Tibial nerve (tissue), 4 donors: ENCODE measurements at places on chromosomes 1 and 21. TPM values are rescaled to one million over a fixed set of nuclear protein-coding genes. Genes with fewer than 3 reads are reported as not detected.
A peak's percentile ranks its signal among the peaks of the same experiment; 100 is the strongest.

DNA sequence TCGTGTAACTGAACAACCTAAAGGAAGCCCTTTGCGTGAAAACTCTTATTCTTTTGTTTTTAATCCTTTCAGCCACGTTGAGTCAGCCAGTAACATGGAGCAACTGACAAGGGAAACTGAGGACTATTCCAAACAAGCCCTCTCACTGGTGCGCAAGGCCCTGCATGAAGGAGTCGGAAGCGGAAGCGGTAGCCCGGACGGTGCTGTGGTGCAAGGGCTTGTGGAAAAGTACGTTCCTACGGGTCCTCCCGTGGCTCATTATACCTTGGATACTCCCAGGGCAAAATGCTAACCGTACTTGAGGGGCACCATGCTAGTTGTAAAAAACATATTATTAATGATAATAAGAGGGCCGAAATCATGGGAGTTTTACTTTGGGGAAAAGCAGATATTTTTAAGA, 49.4 kb downstream of the LAMC2 start:
- DNase-seq: no peak

GRCh38 chr1:60126723-60127122, 53.2 kb upstream of the C1orf87 start:
- DNase-seq: no peak

DNA sequence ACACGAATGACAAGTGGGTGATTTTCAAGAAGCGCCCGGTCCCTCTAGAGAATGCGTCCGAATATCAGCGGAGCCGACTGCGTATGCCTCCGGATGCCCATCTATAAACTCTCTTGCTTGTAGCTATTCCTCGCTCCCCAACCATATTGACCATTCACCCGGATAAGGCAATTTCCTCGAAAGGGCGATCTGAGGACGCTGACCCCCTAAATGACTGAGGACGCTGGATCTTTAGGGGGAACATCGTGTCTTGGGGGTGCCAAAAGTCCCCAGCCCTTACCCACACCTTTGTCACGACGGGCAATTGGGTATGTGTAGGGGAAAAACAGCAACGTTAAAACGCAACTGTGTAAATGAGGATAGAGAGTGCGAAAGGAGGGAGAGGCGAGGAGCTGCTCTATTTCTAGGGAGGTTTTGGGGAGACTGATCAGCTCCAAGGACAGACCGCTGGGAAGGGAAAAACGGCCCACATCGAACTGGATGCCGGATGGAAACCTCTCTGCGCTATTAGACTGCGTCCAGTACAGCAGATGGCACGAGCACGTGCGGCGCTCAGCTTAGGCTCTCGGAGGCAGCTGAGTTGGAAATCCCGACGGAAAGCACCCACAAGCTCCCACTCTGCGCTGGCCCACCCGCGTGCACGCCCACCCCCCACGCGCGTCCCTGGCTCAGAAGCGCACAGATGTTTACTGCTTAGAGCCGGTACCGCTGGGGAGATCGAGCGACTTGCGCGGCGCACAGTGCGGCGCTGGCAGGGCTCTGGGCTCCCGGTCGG, 2.9 kb upstream of the PRRX1 start:
- no peak for DNase-seq

DNA sequence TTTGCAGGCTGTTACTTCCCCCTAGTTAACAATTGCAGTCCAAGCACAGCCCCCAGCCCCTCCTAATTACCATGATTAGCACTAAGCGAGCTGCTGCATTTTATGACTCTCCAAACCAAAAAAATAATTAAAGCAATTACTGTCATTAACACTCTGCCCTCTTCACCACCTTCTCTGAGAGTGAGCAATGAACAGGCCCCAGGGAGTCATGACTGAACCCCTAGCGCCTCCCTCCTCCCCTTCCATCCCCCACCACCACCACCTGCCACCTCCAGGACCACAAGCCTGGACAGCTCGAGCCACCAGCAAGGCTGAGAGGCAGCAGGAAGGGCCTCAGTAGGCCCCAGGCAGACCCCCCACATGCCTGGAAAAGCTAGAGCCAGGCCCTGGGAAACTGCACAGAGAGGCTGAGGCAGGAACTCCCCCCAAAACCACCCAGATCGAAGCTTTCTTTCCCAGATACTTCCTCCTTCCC, 35.5 kb upstream of the ZC3H12A start:
- DNase-seq: no peak

DNA sequence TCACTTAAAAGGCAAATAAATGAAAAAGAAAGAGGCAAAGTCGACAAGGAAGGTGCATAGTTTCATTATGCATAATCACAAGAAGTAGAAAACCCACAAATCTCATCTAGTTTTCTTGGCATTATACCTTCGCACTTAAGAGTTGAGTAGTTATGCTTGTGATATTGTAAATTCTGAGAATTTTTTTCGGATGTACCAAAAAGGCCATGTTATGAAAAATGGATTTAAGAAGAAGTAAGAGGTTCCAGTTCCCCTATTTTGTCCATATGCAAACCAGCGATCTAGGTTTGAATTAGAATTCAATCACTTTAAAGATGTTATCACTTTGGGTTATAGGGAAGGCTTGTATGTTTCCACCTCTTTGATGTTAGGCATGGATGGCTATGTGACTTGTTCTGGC, 7.9 kb upstream of the ERICH3 start:
- DNase-seq: no peak

The DESI2 gene
- total RNA-seq: 18.8 TPM

DNA sequence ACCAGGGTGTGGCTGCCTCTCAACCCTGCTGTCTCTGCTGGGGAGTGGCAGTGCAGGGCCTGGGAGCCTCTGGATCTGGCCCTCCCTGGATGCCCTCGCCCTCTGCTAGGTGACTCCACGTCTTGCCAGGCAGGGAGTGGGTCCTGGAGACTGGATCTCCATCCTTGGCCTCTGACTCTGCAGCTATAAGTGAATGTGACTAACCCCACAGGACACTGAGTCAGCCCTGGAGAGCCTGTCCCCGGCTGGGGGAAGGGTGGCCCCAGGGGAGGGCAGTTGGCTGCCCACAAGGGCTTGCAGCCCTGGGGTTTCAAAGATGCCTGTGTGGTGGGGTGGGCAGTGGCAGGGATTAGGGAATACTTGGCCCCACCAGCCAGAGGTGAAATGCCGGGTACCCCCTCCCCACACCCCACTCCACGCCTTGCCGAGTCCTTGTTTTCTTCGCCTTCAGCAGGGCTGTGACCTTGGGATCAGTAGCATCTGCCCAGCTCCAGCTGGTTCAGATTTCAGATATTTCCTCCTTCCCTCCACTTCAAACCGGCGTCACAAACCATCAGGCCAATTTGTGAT, 1.9 kb upstream of the MYBPH start:
- no peak for DNase-seq

The ZMYM1 gene
- total RNA-seq: 17.4 TPM

The PTPN7 gene
- total RNA-seq: 1.2 TPM

The AK4 gene
- total RNA-seq: 16.1 TPM

- DNase-seq: no peak
Measured at GRCh38 chr1:230463760-230464159, 37.6 kb upstream of the PGBD5 start.

- DNase-seq: peak; percentile 13
Measured at GRCh38 chr1:184755226-184756065, 788 bp upstream of the EDEM3 start.

DNA sequence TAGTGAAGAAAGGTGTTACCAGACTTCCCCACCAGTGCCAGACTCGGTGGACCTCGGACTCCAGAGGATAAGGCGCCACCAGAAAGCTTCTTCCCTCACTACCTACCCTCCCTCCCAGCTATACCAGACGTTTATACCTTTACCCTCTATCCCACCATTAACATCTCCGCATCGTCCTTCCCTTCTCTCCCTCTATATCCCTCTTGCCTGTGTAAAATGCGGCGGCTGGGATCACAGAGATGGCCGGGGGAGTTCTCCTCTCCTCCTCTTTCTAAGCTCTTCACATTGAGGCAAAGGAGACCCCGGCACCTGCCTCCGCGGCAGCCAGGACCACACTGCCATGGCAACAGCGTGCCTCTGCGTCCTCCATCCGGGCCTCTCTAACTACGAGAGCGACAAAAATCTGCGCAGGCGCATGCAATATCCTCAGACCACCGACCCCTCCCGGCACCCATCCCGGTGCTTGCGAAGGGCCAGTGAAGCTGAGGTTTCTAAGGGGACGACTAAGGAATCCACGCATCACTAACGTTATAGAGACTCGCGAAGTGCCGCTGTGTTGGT, at the start of gene CCDC181:
Gene CCDC181, minus strand, starts transcription at position 394 of the 561 bp plus-strand sequence. CDS start 2,547 bp downstream, outside the sequence.
- peak; percentile 7 for DNase-seq

- DNase-seq: no peak
Measured at GRCh38 chr1:241638099-241638682, 2.0 kb downstream of the CHML start.

The TDRKH gene
- 8.0 TPM for total RNA-seq

- DNase-seq: no peak
Measured at GRCh38 chr1:7207875-7208646, 422.8 kb downstream of the CAMTA1 start.

DNA sequence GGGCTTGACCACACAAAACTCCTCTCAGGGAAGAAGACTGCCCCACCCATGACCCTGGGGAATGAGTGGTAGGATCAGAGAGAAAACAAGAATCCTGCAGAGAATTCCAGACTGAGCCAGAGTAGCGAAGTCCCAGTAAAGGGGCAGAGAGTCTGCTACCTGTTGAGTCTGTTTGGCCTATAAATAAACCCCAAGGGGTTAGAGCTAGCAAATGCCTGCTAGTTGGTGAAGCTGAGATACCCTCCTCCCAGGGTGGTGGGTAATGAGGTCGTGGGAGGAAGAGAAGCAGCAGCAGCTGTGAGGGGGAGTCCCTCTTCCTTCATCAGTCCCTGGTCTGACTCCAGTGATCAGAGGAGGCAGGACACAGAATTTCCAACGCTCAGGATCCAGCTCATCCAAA, 2.5 kb downstream of the TRAF3IP3 start:
- no peak for DNase-seq

The LCE1F gene
- not detected for total RNA-seq

The TYW3 gene
- 14.6 TPM for total RNA-seq

The LCE3E gene
- total RNA-seq: not detected

The TRIM62 gene
- 11.1 TPM for total RNA-seq

The HHAT gene
- total RNA-seq: 5.9 TPM
